Activated T-helper 1 cell treated with anti-CD3 and anti-CD28 coated beads, Interleukin-12 subunit alpha, Interleukin-12 subunit beta, Interleukin-2, Interleukin-4 antibody, amounts not matched to agents 30 ng/mL and 10 ng/mL and 1 ng/mL, durations not matched to agents 14 hours and 24 hours and 36 hours (primary cell): ENCODE measurements at places on chromosomes 16 and 17. TPM values are rescaled to one million over a fixed set of nuclear protein-coding genes. Genes with fewer than 3 reads are reported as not detected.

- no peaks in the 10 kb centered on the region for H3K4me1 ChIP-seq
- no peak for DNase-seq
- H3K4me3 ChIP-seq: no peak overlapping the region
These were observed 7.6 kb upstream of the ZNF624 start for GRCh38 chr17:16661217-16661616.

P2RX5 gene
- total RNA-seq: 133 and 143 TPM in 2 replicates

MYH1 gene
- total RNA-seq: not detected in 2 replicates

RPS6KB1 gene
- total RNA-seq: 67.6 and 82.7 TPM in 2 replicates

DNA sequence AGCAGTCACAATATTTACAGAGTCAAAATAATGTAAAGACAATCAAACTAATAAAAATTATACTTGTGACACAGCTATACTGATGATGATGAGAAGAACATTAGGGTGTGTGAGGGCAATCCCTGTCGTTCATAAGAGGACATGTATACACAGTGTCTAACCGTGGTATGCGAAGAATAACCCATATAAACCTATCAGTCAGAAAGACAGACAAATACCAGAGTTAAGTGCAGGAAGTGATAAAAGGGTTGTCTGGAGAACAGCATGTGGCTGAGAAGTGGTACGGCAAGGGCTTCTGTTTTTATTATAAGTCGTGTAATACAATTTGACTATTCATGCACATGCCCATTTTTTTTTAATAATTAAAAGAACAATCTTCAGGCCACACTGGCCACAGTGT lies 46.7 kb downstream of the LMF1 start:
- H3K36me3 ChIP-seq: peaks cover 7% of the 10 kb centered on the region
- H3K27me3 ChIP-seq: no peaks in the 10 kb centered on the region
- DNase-seq: no peak
- H3K27ac ChIP-seq: no peak overlapping the region
- no peaks in the 10 kb centered on the region for H3K4me1 ChIP-seq
- H3K4me3 ChIP-seq: no peak overlapping the region

- no peak overlapping the region for H3K4me3 ChIP-seq
- no peaks in the 10 kb centered on the region for H3K27me3 ChIP-seq
- H3K27ac ChIP-seq: no peak overlapping the region
- H3K36me3 ChIP-seq: peaks cover 14% of the 10 kb centered on the region
These were observed 70.8 kb upstream of the KCTD5 start for GRCh38 chr16:2611499-2611862.

DNA sequence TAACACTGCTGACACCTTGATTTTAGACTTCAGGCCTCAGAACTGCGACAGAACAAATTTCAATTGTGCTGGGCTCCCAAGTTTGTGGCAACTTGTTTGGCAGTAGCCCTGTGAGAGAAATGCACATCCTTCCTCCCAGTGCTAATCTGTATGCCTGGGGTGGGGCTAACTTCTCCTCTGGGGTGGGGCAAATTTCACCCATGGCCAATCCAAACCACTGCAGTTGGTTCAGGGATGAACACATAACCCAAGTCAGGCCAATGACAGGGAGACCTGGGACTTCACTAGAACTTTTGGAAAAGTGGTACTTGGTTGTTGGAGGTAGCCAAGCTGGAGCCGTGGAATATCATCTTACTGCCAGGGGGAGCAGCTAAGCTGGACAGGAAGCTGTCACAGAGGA lies 56.3 kb downstream of the ABCC6 start:
- H3K4me1 ChIP-seq: peaks cover 5% of the 10 kb centered on the region
- H3K4me3 ChIP-seq: no peak overlapping the region
- no peak for DNase-seq
- no peaks in the 10 kb centered on the region for H3K36me3 ChIP-seq
- no peak overlapping the region for H3K27ac ChIP-seq
